Muscle of back (tissue), 13 donors: ENCODE measurements at places on chromosomes 7 and 10. TPM values are rescaled to one million over a fixed set of nuclear protein-coding genes. Genes with fewer than 3 reads are reported as not detected.

DNA sequence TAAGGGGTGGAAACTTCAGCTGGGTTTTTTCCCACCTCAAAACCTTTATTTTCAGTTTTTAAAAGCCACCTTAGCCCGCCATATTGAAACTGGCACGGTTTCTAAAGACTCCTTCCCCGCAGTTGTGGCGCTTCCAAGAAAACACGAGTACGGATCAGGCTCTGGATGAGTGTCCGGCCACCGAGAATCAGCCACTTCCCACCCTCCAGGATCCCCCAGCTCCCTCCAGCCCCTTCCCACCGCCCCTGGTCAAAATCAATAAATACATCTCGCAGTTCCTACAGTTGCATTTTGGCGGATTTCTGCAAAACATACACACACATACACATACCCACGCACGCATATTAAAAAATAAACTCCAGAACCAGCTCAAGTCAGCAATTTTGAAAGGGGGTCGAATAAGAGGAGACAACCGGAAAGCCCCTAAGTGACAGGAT lies 1.1 kb downstream of the SFMBT2 start:
- DNase-seq: peak; percentile 69

- DNase-seq: no peak
Observed at GRCh38 chr10:86944907-86945306, 12.5 kb downstream of the MMRN2 start.

DNA sequence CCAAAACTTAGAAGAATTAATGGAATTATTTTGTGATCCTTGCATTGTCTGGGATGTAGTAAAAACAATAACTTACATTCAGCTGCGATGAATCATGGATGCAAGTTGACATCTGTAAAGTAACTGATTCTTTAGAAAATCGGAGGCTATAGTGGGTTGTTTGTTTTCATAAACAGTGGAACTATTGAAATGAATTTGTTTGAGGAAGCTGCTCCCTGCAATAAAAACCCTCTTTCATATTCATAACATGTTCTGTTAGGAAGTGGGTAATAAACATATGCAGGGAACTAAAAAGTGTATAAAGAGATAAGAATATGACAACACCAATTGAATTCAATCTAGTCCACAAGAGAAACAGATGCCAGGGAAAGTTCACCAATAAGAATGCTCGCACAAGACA lies 53.6 kb downstream of the AGMO start:
- DNase-seq: no peak

- no peak for DNase-seq
Observed at GRCh38 chr7:159078193-159078910, 66.3 kb downstream of the VIPR2 start.

- DNase-seq: no peak
Observed at GRCh38 chr10:111525696-111526095, 448.9 kb downstream of the ADRA2A start.

DNA sequence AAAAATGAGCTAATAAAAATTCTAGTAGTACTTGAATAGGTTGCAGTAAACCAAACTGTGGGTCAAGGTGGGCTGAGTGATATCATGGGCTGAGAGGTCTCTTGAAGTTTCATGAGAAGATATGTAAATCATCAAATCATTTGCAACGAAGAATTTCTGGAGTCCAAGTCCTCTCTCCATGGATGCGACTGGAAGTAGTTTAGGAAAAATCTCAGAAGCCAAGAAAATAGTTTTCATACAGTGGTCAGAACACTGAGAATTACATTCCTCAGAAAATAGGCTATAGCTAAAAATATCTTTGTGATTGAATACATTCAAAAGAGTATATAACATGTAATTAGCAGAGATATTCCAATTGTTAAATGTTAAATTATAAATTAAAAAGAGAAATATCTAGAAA lies 3.6 kb upstream of the IFIT1 start:
- DNase-seq: peak; percentile 51

- DNase-seq: no peak
Observed at GRCh38 chr7:30674420-30674819, 7.8 kb downstream of the CRHR2 start.

DNA sequence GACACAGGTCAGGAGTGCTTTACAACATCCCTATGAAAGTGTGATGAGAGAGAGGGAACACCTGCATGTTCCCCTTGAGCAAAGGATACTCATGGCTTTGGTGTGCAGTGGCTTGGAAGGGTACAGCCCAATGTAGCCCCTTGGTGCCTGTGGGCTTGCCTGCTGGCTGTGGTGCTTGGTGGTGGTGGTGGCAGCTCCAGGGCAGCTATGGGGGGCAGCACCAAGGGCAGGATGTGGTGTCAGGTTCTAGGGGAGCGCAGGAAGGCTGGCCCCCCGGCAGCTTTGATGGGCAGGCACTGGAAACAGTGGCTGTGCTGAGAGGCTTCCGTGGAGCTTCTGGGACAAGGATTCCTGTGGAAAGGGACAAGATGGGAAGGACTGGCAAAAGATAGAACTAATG lies 464.0 kb upstream of the ZMIZ1 start:
- DNase-seq: no peak

- DNase-seq: no peak
Observed at GRCh38 chr10:76624470-76624869, 1013.1 kb downstream of the KCNMA1 start.

DNA sequence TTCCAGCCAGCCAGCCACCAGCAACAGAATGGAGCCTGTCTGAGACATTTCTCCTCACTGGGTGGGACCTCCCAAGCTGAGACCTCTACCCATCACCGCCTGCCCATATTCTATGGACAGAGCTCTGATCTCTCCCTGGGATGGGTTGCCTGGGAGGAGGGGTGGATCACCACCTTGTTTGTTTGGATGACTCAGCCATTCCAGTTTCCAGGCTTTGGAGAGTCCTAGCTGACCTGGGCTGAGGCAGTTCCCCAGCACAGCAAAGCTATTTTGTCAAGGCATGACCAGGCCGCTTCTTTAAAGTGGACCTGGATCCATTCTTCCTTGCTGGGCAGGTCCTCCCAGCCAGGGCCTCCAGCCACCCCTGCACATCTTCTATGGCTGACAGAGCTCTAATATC lies 982.3 kb downstream of the DNAJB9 start:
- no peak for DNase-seq

DNA sequence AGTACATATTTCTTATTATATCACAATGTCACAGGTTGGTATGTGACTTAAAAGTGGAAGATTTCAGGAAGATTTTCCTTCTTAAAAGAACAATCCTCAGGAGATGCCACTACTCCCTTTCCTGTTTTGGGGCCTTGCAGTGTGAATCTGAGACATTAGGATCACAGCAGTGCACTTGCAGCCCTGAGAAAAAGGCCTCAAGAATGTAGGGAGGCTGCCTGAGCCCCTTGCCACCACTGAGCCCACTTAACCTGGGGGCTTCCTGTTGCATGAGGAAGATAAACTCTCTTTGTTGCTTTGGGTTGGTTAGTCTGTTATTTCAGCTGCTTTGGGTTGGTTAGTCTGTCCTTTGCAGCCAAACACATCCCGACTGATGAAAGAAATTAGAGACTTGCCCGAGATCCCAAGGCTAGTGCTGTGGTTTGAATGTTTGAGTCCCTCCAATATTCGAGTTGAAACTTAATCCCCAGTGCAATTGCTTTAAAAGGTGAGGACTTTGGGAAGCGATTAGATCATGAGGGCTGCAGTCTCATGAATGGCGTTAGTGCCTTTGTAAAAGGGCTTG lies 151.3 kb upstream of the SP4 start:
- DNase-seq: no peak

GRCh38 chr7:43872406-43873110 lies 3.2 kb upstream of the MRPS24 start:
- DNase-seq: peak; percentile 84

DNA sequence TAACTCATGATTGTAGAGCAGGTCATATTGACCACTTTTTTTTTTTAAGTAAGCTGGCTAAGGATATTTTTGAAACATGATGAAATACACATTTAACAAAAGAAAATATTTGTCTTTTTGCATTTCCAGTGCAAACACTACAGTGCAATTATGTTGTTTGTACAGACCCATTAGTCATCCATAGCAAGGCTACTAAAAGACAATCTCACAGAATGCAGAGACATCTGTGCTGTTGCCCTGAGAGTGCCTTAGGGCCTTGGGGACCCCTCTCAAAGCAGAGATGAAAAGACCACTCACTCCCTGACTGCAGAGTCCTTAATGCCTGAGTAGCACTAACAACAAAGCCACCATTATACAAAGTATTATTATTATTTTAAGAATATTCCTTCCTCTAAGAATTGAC lies 104.5 kb downstream of the NRCAM start:
- DNase-seq: no peak

- no peak for DNase-seq
Observed at GRCh38 chr10:74683067-74683466, 143.3 kb upstream of the KAT6B start.

The RET gene
- polyA plus RNA-seq: 3.4 TPM

The RBM20 gene
- 9.8 TPM for polyA plus RNA-seq

The ELAPOR2 gene
- 8.8 TPM for polyA plus RNA-seq

The SORCS3 gene
- polyA plus RNA-seq: not detected

The ASNS gene
- polyA plus RNA-seq: 11.5 TPM

The CH25H gene
- 0.63 TPM for polyA plus RNA-seq

The OR2A1 gene
- 0.47 TPM for polyA plus RNA-seq

The DYDC2 gene
- not detected for polyA plus RNA-seq
